ENCODE measurements at places on chromosomes 2 and 18.

DNA sequence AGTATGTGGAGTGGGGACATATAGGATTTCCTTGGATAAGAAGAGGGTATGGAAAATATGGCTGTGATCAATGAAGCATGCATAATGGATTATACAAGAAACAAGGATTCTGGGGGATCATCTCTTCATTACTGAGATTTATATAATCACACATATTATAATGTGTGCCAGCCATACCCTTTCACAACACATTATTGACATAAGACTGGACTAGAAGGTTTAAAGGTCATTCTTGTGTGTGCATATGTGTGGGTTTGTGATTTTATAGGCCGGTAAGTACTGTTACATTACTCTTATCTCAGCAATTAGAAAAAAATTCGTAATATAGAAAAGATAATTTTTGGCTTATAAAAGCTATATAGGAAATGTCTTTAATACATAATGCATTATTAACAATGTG, 62.2 kb upstream of the DCC start:
- DNase-seq, result no peak

GRCh38 chr2:25505622-25506021, 163.9 kb upstream of the DNMT3A start:
- no peak for DNase-seq

- no peak for DNase-seq
Measured at GRCh38 chr2:224970311-224970710, 72.0 kb downstream of the DOCK10 start.

DNA sequence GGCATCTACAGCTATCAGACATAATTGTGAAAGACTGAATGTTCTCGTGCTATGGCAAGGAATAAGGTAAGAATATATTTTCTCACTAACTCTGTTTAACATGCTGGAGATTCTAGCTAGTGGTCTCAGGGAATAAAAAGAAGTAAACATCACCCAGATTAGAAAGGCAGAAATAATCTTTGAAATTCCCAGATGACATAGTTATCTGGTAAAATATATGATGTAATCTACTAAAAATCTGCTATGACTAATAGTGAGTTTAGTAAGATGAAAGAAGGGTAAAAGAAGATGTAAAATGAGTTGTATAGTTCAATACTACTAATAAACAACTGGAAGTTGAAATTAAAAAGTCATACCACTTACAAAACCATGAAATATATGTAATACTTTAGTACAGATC, 134.2 kb downstream of the DSC3 start:
- no peak for DNase-seq

DNA sequence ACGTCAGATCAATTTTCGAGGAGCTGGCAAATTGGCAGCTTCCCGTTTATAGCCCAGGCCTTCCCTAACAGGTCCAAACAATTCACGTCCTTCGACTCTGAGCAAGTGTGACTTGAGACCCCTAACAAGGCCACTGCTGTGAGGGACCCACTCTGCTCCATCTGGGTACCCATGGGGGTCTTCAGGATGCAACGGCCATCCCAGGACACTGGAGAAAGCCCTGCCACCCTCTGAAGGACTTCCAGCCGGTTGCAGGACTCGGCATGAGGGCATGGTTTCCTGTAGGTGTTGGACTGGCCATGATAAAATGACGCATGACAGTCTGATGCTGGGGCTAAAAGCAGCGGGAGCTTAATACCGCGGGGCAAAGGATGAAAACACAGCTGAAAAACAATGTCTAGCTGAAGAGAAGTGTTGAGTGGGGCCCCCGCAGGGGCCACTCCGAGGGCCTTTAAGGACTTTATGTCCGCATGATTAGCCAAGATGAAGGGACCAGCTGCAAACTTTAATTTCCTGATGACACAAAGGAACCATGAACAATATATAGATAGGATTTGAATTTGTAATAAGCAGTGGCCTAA, 113.3 kb upstream of the ZNF521 start:
- no peak for DNase-seq

- DNase-seq, result no peak
Measured at GRCh38 chr2:240466579-240467148, 31.2 kb downstream of the GPC1 start.

GRCh38 chr2:27152796-27153464, 4.1 kb downstream of the TCF23 start:
- no peak for DNase-seq

GRCh38 chr2:66531155-66531554, 96.2 kb downstream of the MEIS1 start:
- peak; percentile 30 for DNase-seq

DNA sequence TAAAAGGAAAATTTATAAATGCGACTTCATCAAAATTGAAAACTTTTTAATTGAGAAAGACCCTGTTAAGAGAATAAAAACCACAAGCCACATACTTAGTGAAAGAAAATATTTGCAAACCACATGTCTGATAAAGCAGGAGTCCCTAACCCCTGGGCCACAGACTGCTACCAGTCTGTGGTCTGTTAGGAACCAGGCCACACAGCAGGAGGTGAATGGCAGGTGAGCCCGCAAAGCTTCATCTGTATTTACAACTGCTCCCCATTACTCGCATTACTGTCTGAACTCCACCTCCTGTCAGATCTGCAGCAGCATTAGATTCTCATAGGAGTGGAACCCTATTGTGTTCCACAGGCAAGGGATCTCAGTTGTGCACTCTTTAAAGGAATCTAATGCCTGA, 95.5 kb upstream of the CRACDL start:
- no peak for DNase-seq

DNA sequence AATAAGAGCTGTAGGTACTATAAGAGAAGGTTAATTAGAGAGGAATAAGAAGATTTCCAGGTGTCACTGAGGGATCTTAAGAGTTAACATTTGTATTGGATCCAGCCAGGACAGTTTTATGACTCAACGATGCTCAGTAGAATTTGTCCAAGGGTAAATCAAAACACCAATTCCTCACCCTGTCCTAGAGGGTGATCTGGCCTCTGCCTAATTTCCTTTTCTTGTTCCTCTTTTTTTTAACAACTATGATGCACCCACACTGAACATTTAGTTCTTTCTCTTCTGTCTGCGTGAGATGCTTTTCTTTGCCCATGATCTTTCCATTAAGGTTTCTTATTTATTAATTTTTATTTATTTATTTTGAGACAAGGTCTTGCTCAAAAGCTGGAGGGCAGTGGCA, 92.0 kb downstream of the PMS1 start:
- DNase-seq, result no peak

- no peak for DNase-seq
Measured at GRCh38 chr18:11581286-11581685, 28.1 kb upstream of the SLC35G4 start.
